NCI-H2029 treated with DMSO at 0.1 percent for 48 hours (cell line): ENCODE measurements at places on chromosomes 13 and 19.

GRCh38 chr13:70206671-70207070, 98.4 kb upstream of the KLHL1 start:
- DNase-seq = no peak

DNA sequence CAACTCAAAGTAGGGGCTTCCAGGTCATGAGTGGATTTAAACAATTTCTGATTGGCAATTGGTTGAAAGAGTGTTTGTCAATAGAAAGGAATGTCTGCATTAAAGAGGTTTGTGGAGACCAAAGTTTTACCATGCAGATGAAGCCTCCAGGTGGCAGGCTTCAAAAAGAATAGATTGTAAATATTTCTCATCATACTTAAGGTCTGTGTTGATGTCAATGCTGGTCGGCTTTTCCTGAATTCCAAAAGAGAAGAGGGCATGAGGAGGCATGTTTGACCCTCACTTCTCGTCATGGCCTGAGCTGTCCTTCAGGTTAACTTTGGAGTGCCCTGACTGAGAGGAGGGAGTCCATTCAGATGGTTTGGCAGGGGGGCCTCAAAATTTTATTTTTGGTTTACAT, 125.4 kb upstream of the RFC3 start:
- no peak for DNase-seq

- no peak for DNase-seq
These were observed 84.8 kb downstream of the ZNF728 start for GRCh38 chr19:22918221-22918620.

- no peak for DNase-seq
These were observed 2.4 kb downstream of the SHANK1 start for GRCh38 chr19:50717026-50717723.

DNA sequence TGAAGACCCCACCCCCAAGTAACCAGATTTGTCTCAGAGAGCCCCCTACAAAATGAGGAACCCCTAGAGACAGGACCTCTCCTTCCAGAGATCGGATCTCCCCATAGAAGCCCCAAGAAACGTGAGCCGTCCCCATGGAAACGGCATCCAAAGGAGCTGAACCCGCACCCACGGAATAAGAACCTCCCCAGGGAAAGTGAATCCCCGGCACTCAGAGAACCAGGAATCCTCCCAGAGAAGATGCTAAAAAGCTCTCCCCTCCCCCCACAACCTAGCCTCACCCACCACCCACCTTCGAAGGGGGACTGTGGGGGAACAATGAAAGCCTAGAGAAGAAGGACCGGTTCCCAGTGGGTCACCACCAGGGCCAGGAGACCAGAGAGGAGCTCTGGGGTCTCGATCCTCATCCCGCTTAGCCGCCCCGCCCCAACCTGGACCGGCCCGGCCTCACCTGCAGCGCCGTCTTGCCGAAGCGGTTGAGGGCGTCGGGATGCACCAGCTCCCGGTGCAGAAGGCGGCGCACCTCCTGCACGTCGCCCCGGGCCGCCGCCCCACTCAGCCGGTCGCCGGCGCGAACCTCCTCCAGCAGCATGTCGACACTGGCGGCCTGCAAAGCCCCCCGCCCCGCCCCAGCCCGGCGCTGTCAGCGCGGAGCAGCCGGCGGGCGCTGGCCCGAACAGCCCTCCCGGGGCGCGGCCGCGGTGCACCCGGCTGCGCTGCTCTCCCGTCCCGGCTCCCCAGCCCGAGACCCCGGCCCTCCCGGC, 535 bp downstream of the CDKN2D start:
- no peak for DNase-seq

DNA sequence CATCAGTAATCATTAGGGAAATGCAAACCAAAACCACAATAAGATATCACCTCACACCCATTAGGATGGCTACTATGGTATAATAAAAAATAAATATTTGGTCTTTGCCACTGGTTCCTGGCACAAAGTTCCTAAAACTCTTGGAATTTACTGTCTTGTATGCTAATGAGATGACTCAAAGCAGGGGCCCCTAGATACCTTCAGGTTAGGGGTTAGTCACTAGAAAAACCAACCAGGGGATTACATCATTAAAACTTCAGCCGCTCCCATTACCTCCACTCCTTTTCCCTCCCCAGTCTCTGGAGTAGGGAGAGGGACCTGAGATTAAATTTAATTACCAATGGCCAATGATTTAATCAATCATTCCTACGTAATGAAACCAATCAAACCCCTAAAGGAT, 49.6 kb downstream of the THSD1 start:
- no peak for DNase-seq

GRCh38 chr19:47885067-47885463, 1.1 kb downstream of the SULT2A1 start:
- DNase-seq = no peak

DNA sequence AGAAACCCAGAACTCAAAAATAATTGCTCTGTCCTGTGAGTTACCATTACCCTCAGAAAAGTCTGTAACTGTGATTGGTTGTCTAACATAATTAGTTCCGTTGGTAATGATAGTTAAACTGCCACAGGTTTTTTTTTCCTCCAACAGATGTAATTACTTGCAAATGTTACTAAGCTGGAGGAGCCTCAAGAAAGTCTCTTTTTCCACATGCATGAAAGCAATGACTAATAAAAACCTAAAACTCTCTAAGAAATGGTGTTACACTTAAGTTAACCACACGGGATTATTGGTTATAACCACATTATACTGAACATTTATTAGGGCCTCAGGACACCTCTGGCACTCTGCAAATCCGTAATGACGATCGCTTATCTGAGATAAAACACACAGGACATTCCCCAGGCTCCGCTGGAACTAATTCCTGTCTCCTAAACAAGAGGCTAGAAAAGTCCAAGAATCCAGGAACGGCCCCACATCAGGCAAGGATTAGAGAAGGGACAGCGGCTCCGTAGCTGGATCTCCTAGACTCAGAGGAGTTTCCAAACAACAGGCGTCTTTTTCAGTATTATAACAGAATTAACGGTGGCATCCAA, 753 bp downstream of the ZNF235 start:
- DNase-seq = no peak

DNA sequence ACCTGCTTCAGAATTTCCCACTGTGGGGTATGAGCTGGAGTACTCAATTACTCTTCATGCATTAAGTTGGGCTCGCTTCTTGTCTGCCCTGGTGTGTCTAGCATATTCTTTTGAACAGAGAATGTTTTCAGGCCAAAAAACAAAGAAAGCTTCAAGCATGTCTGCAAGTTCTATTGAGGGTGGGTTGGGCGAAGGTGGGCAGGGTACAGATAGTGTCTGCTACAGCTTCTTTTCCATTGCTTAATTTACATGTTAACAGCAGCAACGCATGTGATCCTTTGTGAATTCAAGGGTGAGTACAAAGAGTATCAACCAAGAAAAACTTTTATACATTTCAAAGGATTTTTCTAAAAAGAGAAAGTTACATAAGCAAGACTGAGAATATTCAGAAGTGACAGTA, 406.5 kb downstream of the IRS2 start:
- DNase-seq = no peak

DNA sequence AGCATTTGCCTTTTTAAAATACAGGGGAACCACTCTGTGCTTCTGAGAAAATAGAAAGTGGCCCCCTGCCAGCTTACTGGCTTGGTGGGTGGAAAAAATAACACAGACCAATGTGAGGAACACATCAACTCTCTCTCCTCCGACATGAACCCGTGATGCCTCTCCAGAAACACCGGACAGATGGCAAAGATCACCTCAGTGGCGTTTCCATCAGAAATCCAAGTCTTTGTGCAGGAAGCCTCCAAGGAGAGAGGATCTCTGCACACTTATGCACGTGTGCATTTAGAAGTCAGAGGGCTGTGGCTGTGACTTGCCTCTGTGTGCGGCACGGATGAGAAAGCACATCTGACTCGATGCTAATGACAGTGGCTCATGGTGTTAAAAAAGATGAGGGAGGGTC, 112.3 kb upstream of the KLF12 start:
- DNase-seq = no peak

GRCh38 chr19:51938936-51939335, 11.7 kb downstream of the ZNF613 start:
- DNase-seq = no peak

DNA sequence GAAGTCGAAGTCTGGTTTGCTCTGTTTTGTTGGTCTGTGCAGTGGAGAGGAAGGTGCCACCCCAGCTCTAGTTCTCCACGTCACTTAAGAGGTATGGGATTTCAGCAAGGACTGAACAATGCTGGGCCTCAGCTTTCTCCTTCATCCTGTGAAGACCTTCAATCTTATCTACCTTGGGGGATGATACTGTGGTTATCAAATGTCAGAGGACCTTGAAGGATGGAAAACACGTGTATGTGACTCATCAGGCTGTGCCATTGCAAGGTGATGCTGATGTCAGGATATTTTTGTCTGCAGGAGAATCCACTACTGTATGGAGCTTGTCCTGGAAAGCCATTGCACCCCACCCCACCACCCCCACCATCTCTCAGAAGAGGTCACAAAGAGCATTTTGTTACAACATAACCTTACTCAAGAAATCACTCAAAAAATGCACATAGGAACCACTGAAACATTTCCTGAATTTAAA, 81.4 kb upstream of the UQCRFS1 start:
- no peak for DNase-seq

GRCh38 chr19:50838239-50838638, 4.9 kb upstream of the KLK15 start:
- no peak for DNase-seq

GRCh38 chr13:51623473-51623872, 39.2 kb downstream of the WDFY2 start:
- no peak for DNase-seq

DNA sequence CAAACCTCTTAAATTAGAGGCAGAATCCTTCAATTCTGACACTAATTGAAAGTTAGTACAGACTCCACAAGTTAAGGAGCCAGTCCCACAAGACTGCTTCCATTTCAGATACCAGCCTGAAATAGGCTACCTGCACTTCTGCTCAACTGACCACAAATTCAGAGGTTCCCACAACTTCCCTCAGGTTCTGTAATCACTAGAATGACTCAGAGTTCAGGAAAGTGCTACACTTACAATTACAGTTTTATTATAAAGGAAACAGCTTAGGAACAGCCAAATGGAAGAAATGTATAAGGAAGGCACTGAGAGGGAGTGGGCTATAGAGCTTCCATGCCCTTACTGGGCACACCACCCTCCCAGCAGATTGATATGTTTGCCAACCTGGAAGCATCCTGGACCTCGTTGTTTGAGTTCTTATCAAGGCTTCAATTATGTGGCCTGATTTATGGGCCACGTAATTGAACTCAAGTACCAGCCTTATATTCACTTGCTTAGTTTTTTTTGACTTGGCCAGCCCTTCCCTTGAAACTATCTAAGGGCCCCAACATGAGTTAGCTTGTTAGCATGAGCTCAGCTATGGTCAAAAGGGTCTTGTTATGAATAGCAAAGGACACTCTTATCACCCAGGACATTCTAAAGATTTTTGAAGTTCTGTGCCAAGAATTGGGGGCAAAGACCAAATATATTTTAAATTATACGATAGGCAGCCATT, 25.9 kb downstream of the NBEA start:
- DNase-seq = no peak

GRCh38 chr13:103130681-103131210, 64.5 kb upstream of the SLC10A2 start:
- DNase-seq = no peak

DNA sequence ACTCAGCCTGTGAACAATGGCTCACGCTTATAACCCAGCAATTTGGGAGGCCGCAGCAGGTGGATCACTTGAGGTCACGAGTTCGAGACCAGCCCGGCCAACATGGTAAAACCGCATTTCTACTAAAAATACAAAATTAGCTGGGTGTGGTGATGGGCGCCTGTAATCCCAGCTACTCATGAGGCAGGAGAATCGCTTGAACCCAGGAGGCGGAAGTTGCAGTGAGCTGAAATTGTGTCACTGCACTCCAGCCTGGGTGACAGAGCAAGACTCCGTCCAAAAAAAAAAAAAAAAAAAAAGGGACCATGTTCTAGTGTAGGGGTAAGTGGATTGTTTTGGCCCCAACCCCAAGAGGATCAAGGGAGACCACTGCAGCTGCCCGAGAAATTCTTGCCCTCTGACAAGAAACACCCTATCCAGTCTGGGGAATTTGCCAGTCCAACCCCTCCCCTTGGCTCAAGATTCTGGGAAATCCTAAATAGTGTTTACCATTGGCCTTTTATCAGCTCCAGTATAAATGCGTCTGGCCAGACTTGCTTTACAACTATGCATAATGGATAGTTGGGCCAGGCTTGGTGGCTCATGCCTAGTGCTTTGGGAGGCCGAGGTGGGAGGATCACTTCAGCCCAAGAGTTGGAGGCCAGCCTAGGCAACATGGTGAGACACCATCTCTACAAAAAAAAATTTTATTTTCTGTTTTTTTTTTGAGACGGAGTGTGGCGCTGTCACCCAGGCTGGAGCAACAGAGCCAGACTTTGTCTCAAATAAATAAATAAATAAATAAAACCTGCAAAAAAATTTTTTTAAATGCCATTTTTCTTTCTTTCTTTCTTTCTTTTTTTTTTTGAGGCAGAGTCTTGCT, 5.1 kb upstream of the DHDH start:
- no peak for DNase-seq

GRCh38 chr13:29487466-29488454, 107.7 kb downstream of the SLC7A1 start:
- DNase-seq = no peak

GRCh38 chr19:14150770-14151661, 14.6 kb upstream of the ASF1B start:
- no peak for DNase-seq
